Lung (tissue), 17 donors: ENCODE measurements at places on chromosomes 1 and 21. TPM values are rescaled to one million over a fixed set of nuclear protein-coding genes. Genes with fewer than 3 reads are reported as not detected.

The SEC16B gene
- total RNA-seq, result 1.5 TPM

The SIK1 gene
- 29.9 TPM for total RNA-seq

The PFKFB2 gene
- total RNA-seq, result 50.8 TPM

The OR2T35 gene
- total RNA-seq, result not detected

The BCAN gene
- 1.1 TPM for total RNA-seq

The HSD3B1 gene
- total RNA-seq, result not detected

The FCER1G gene
- 169 TPM for total RNA-seq

The BTG2 gene
- 51.7 TPM for total RNA-seq

The AKR7A3 gene
- 0.74 TPM for total RNA-seq

The SPRR3 gene
- total RNA-seq, result 1.9 TPM

The CELA2B gene
- 0.63 TPM for total RNA-seq

The RGS1 gene
- 7.3 TPM for total RNA-seq

The ITLN1 gene
- total RNA-seq, result 3.3 TPM

The FAM151A gene
- not detected for total RNA-seq

The MPZL1 gene
- 116 TPM for total RNA-seq

The TMEM234 gene
- total RNA-seq, result 29.8 TPM

The DNAJC6 gene
- 4.6 TPM for total RNA-seq

The CFAP74 gene
- 7.3 TPM for total RNA-seq

The CFH gene
- total RNA-seq, result 185 TPM

The CRYAA gene
- total RNA-seq, result not detected

The CACNA1E gene
- 1.4 TPM for total RNA-seq

The LCE1C gene
- not detected for total RNA-seq

The S100A7 gene
- not detected for total RNA-seq

The PEX14 gene
- total RNA-seq, result 23.4 TPM

The RGS13 gene
- 1.3 TPM for total RNA-seq

The CAPZB gene
- 94.7 TPM for total RNA-seq

The DIRAS3 gene
- 3.5 TPM for total RNA-seq

The LINGO4 gene
- total RNA-seq, result not detected

The GIPC2 gene
- total RNA-seq, result 2.5 TPM

The AGRN gene
- total RNA-seq, result 124 TPM

The FCGR3B gene
- total RNA-seq, result 15.7 TPM

The ERICH3 gene
- total RNA-seq, result 17.3 TPM

The RNU1-1 gene
- under 0.01 TPM for total RNA-seq

The TNNI3K gene
- total RNA-seq, result not detected

The CASZ1 gene
- 61.9 TPM for total RNA-seq

The KRTAP8-1 gene
- total RNA-seq, result not detected

The BMP8B gene
- total RNA-seq, result 1.0 TPM

The CHIA gene
- 2.2 TPM for total RNA-seq

The HCRTR1 gene
- total RNA-seq, result not detected

The F13B gene
- not detected for total RNA-seq

The ADAMTS1 gene
- 99.7 TPM for total RNA-seq

The IQGAP3 gene
- 1.0 TPM for total RNA-seq

The SOX13 gene
- total RNA-seq, result 52.6 TPM
